ENCODE measurements at places on chromosomes 6 and 20. TPM values are rescaled to one million over a fixed set of nuclear protein-coding genes. Genes with fewer than 3 reads are reported as not detected.

Gene VGLL2
- total RNA-seq = not detected

Gene GLP1R
- total RNA-seq = not detected

Gene C6orf52
- not detected for total RNA-seq

Gene ACOT8
- 55.2 TPM for total RNA-seq

GRCh38 chr20:48825566-48825920, 2.3 kb downstream of the PREX1 start:
- no peak for DNase-seq

GRCh38 chr6:52341561-52342260, 20.2 kb upstream of the PAQR8 start:
- DNase-seq = no peak

GRCh38 chr6:77010931-77011542, 452.3 kb downstream of the HTR1B start:
- DNase-seq = no peak

- no peak for DNase-seq
These were observed 66.1 kb upstream of the EMILIN3 start for GRCh38 chr20:41432746-41433145.

DNA sequence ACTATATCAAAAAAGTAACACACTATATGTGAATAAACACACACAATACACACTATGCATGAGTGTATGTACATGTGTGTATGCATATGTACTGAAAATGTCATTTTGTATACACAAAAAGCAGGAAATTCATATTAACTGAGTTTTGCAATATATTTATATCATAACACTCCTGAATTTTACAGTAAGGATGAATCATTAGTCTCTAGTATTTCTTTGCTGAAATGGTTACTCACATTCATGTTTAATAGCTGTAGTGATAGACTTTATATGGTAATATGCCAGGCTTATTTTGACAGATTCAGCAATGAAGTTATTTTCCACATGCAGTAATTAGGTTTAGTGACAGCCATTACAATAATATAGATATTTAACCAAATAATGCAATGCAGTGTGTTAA, 1216.2 kb upstream of the CITED2 start:
- DNase-seq = peak; percentile 45

- DNase-seq = no peak
These were observed 111.4 kb upstream of the CLDN20 start for GRCh38 chr6:155152211-155153076.

DNA sequence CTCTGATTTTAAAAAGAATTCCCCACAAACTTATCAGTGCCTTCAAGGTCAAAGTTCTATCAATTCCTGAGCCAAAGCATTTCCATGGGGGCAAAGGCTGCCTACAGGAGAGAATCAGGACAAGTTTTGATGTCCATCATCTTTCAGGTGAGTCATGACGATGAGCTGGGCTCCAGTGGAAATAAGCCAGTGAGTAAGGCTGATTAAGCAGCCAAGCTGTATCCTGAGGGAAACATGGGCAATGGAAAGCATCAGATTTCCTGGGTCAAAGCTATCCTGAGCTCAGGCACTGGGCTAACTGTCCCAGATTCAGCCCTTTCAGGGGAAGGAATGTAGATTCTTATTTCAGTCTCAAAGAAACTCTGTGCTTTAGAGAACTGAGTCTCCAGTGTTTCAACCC, 377.4 kb downstream of the CD109 start:
- DNase-seq = peak; percentile 95

DNA sequence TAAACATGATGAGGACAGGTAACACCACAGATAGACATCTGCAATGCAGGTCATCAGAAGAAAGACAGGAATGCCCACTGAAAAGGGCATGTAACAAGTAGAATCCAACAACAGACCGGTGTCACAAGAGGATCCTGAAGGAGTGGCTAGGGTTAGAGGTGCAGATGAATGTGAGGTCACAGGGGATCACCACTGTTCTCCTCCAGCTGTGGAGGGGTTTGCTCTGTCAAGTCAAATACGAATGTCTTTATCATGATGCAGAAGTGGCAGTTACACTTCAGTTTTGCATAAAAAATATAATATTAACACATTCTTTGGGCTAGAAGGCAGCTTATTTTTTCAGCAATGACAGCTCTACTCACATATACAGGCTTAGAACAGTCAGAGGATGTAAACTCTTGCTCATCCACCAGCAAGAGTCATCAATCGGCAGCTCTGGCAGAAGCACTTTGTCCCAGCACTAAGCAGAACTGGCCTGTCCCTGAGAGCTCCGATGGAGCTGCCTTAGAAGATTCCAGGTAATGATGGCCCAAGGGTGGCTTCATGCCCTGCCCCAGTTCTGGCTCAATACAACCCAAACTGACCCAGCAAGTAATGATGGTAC, 130.4 kb upstream of the TRAF3IP2 start:
- DNase-seq = peak; percentile 72
